ENCODE measurements at places on chromosomes 11 and 22.
A peak's percentile ranks its signal among the peaks of the same experiment; 100 is the strongest.

GRCh38 chr22:37147186-37147990 is 2.3 kb downstream of the IL2RB start:
- DNase-seq = no peak

- no peak for DNase-seq
Observed at GRCh38 chr11:72605973-72606747, 68.1 kb downstream of the PDE2A start.

DNA sequence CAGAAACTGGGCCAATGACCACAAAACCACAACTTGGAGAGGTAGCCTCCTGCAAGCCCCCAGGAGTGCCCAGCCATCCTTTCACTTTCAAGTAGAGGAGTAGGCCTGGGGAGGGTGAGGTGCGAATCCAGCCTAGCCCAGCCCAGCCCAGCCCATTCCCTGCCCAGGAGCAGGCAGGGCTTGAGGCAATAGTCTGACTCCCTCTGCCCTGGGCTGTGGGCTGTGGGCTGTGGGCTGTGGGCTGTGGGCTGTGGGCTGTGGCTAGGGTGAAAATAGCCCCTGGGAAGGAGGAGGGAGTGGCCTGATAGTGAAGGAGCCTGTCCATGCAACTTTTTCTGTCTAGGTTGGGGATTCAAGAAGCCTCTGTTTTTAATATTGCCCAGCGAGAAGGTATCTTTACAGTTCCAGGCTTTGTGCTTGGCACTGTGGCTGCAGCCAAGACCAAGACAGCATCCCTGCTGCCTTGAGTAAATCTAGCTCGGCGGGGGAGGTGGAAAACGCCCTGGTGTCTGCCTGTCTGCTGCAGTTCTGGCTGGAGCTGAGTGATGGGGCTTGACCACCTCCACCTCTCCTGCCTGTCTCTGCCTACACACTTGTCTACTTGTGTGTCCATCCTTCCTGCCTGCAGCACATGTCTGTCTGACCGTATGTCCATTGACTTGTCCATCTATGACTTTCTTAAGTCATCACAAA is 40.7 kb downstream of the LMO1 start:
- DNase-seq = no peak

- peak; percentile 74 for DNase-seq
Observed at GRCh38 chr11:76291576-76292526, 85.5 kb upstream of the WNT11 start.

DNA sequence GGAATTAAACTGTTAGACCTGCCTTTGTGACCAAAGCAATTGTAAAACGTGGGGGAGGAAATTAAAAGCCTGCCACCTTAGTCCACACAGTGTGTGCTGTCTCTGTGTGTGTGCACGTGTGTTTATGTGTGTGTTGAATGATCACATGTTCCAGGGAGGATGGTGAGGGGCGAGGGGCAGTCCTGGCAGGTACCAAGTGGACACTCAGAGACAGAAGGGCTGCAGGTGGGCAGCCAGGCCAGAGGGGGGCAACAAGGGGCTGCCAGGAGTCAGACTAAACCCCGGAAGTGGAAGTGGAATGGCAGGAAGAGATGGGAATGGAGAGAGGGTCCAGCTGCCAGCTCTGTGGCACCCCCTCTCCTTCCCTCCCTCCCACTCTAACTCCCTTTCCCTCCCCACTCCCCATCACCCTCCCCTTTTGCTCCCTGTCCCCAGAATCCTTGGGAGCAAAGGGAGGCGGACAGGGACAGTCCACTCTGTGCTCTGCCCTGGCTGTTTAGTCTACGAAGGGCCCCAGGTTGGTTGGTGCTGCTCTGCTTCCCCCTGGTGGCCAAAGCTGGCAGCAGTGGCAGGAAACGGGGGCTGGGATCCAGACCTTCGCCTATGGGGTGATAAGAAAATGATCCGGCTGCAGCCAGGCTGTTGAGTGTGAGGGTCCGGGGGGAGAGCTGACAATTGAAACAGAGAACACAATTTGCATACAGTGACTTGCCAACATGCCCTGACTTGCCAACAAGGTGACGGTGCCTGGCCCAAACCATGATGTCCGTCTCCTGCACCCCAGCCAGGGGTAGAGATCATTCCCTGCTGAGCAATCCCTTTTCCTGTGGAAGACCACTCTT is 24.4 kb downstream of the P2RY2 start:
- peak; percentile 73 for DNase-seq

Data from ACHN (cell line).